ENCODE measurements at places on chromosomes 11 and 22.

- DNase-seq = peak; percentile 15
Measured at GRCh38 chr11:120801801-120802689, 221.9 kb upstream of the TBCEL start.

- DNase-seq = peak; percentile 48
Measured at GRCh38 chr11:58573451-58574104, 2.1 kb downstream of the LPXN start.

GRCh38 chr11:44868455-44869421 lies 81.9 kb downstream of the TP53I11 start:
- DNase-seq = no peak

DNA sequence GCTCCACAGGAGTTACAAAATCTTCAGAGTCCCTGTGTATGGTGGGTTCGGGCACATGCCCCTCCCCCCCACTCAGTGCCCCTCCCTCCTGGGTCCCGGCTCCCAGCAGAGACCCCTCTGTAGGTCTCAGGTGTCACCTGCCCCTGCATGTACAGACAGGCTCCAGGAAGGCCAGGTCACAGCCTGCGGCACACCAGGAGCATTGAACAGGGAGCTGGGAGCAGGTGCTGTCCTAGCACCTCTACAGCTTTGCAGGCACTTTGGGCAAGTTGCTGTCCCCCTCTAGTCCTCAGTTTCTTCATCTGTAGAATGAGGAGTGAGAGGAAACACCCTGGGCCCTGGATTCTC lies 80.1 kb upstream of the RTL6 start:
- no peak for DNase-seq

DNA sequence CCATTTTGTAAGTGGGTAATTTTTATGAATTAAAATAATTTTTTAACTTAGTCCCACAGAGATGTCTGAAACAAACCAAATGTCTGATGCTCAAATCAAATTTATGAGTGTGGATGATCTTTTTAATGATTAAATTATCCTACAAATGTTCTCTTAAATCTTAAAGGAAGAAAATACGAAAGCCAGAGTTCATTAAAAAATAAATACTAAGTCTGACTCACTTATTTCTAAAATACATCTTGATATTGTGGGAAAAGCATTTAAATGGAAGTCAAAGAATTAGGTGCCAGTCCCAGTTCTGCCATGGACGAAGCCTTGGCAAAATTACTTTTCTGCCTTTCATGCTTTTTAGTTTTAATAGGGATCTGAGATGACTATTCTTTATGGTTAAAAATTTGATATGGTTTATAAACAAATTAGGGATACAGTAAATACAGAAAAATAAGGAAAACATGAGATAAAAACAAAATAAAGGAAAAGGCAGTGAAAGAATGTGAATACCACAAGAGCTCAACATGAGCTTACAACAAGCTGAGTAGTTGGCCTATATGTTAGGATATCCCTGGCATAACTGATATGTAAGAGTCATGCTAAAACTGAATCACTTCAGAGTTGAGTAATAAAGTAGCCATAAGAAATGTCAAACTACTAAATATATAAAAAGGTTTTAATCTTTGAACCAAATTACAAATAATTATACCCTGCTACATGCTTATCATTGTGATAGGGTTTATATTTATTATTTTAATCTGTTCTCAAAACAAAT lies 9.2 kb downstream of the CCDC34 start:
- DNase-seq = no peak

GRCh38 chr11:95245038-95245437 lies 14.0 kb upstream of the SESN3 start:
- no peak for DNase-seq

GRCh38 chr22:17419348-17419747 lies 50.1 kb downstream of the CECR2 start:
- no peak for DNase-seq

- DNase-seq = no peak
Measured at GRCh38 chr11:96157517-96157873, 185.5 kb downstream of the MAML2 start.

DNA sequence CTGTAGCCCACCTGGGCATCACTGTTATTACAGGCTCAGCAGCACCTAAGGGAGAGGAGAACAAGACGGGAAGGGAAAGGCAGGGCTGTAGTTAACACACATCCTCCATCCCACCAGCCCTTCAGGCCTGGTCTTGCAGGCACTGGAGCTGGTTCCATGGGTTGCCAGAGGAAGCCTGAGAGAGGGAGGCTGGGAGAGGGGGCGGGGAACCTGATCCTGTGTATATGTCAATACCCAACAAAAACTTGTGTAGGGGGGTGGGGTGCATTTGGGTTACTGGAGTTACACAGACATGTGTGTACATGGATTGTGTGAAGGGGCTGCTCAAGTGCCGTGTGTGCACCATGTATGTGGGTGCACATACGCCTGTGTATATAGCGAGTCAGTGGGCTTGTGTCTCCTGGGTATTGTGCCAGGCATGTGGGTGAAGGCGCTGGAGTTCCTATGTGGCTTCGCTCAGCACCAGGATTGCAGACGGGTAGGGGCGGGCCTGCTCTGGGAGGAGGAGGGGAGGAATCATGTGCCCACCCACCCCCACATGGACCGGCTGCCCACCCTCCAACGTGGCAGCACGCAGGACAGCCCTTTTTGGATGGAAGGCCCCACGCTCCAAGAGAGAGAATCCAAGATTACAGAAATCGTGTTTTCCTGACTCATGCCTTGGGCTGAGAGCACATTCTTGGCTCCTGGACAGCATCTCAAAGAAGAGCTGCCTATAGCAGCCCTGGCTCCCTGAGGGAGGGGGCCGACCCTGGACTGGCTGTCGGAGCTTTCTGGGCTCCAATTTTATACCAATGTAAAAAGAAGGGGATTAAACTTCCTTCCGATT lies 4.2 kb upstream of the SERPINH1 start:
- DNase-seq = no peak

GRCh38 chr11:123561431-123561800 lies 93.0 kb downstream of the SCN3B start:
- no peak for DNase-seq

GRCh38 chr11:108561535-108561991 lies 32.0 kb downstream of the EXPH5 start:
- DNase-seq = no peak
